Stimulated activated CD4-positive, alpha-beta T cell treated with anti-CD3 and anti-CD28 coated beads, Interleukin-1b, Interleukin-23, amount 100 ng/mL, for 48 hours (primary cell): ENCODE measurements at places on chromosomes 1 and 21.

DNA sequence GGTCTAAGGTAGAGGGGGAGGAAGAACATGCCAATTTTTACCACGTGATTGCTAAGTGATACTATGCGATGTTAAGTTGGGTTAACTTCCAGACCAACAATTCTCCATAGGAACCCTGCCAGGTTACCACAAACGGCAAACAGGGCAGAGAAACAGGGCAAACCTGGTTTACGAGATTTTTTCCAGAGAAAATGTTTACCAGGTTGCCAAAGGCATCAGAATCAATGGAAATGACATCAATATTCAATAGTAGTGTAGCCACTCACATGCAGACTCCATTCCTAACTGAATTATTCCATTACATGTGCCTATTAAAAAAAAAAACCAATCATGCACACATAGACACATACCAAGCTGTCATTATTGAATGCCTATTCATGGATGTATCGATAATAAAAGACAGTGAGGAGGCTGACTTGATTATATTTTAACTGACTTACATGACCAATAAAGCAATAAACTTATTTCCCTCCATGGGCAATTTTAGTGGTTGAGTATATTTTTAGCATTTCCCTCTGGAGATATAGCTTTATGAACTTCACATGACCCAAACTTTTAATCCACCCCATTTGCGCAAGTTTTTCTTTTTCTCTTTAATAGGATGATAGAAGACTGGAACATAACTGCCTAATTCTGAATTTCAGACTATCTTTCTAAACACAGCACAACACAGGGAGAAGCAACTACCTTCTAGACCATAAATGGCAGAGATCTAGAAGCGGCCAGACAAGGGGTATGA lies 40.5 kb upstream of the KCNE1 start:
- no peak for DNase-seq

- DNase-seq = no peak
These were observed 870.7 kb downstream of the BRINP3 start for GRCh38 chr1:189606795-189607476.

DNA sequence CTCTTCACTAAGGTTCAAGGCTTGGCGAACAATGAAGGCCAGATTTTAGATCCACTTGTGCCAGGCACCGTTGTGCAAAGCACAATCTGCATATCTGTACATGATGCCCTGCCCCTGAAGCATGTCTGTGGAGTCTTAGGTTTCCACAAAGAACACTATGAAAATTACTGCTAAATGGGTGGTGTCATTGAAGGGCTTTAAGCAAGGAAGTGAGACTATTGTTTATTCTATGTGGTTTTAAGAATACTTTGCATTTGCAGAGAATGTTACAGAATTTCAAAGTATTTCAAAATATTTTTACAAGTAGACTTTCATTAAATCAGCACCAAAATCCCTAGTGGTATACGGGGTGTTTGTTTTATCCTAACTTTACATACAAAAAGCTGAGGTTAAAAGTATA lies 8.8 kb downstream of the TSEN15 start:
- no peak for DNase-seq

DNA sequence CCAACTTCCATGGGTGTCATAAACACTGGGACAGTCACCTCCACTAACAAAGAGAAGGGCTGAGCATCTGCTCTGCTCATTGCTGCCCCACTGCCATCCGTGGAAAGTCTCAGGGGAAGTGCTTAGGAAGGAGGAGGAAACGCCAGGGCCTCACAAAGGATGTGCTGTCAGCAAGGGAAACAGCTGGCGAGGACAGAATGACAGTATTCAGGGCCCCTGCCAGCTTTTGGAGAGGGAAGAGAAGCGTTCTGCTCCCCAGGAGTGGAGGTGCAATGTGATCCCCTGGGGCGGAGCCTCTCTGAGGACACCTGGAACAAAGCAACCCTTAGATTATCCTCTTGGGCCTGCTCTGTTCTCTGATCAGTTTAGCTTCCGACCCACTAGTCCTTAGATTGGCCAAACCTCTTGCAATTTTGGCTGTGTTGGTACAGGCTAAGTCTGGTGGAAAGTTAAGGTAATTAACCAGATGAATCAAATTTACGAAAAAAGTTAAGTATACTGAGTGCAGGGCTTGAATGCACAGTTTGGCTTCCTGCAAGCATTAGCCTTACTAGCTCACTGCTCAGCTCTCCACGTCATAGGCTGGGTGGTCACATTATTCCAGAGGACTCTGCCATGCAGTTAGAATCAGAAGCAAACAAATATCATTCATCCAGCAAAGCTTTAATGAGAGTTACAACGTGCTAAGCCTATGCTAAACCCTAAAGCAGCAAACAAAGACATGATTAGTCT lies 170.2 kb upstream of the NFIA start:
- no peak for DNase-seq

GRCh38 chr1:212646588-212646987 lies 38.0 kb downstream of the ATF3 start:
- no peak for DNase-seq

DNA sequence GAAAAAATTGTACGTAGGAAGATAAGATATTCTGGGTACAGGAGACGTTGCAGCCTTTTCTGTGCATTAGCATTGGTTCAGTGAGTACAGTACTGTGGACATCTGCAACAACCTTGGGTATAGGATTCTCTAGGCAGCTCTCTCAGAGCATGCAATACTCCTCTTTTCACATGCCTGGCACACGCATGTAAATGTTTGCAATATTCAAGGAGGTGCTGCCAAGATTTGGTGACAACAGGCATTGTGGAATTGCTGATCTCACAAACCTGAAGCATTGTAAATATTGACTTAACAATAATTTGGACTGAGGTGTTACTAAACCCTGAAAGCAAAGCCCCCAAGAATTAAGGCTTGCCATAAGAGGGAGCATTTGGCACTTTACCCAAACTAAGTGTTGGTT lies 126.8 kb downstream of the GRIK1 start:
- no peak for DNase-seq

DNA sequence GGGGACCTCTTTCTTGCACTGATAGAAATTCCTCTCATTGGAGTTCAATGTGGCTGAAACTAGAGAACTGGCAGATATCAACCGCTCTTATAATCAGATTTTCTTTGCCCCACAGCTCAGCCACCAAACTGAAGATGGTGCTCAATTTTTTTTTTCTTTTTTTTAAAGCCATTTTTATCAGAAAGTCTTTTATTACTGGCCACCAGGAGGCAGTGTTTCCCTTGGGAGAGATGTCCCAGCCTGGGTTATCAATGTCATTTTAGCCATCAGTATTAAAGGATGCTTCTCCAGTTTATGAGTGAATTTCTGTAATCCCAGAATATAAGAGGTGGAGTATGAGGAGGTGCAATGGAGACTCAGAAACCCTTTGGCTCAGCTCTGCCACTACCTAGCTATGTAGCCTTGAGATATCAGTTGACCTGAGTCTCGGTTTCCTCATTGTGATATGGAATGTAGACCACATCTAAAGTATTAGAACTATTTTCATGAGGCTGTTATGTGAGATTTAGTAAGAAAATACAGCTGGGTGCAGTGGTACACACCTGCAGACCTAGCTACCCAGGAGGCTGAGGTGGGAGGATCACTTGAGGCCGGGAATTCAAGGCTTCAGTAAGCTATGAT lies 27.6 kb downstream of the CD244 start:
- no peak for DNase-seq

- no peak for DNase-seq
These were observed 16.4 kb upstream of the SLC44A3 start for GRCh38 chr1:94803517-94804441.

GRCh38 chr1:19418503-19418971 lies 66.8 kb downstream of the CAPZB start:
- no peak for DNase-seq

GRCh38 chr1:204479387-204480136 lies 15.0 kb downstream of the PIK3C2B start:
- DNase-seq = no peak

DNA sequence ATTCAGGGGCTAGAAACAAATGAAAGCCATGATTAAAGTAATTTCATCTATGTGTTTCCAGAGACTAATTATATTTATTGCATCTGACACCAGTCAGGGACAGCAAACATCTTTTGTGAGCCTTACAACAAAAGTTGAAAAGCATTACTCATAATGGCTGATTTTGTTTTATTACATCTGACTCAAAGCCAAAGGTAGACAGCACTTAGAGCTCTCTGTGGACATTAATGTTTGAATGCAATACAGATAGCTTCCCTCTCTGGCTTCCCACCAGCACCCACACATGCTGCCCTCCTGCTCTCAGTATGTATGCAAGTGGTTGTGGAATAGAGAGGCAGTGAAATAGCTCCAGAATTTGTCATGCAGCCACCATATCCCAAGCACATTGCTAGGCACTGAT lies 198.7 kb downstream of the SETD4 start:
- no peak for DNase-seq

- DNase-seq = no peak
These were observed 7.4 kb downstream of the STX6 start for GRCh38 chr1:181015251-181015615.
